Activated CD8-positive, alpha-beta T cell treated with anti-CD3 and anti-CD28 coated beads, Interleukin-2, amount 10 ng/mL, durations not matched to agents 7 days and 5 days (primary cell): ENCODE measurements at places on chromosomes 6 and 20. TPM values are rescaled to one million over a fixed set of nuclear protein-coding genes. Genes with fewer than 3 reads are reported as not detected.

DEFB121 gene
- not detected for total RNA-seq

SRMS gene
- total RNA-seq = not detected

ZSCAN23 gene
- 0.83 TPM for total RNA-seq

LYRM4 gene
- total RNA-seq = 29.8 TPM

CDSN gene
- total RNA-seq = not detected

DNA sequence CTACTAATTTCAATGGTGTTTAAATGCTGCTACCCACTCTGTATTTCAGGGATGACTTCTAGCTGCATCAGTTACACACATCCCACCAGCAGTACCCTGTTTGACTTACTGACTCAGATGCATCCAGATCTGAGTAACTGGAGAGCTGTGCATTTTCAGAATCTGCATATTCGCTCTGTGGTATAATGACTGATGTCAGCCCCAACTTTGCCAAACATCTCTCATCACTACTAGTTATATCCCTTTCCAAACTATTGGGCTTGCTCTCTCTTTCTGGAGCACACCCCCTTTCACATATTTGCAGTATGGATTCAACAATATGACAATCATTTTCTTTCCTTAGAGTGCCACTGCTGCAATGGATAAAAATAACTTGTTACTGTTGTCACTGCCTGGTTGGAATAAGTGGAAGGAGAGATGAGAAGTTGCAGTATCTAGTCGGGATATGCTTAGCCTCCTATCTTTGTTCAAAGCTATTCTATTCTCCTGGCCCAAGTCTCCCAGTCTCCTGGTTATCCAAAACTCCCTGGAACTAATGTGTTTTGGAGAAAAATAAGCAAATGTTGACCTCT lies 3.3 kb upstream of the RSPO3 start:
- H3K4me3 ChIP-seq = no peak overlapping the region
- no peaks in the 10 kb centered on the region for H3K36me3 ChIP-seq
- no peak overlapping the region for H3K27ac ChIP-seq
- peaks cover 55% of the 10 kb centered on the region for H3K27me3 ChIP-seq
- peaks cover 14% of the 10 kb centered on the region for H3K4me1 ChIP-seq
- no peak for DNase-seq

- no peak overlapping the region for H3K4me3 ChIP-seq
- H3K36me3 ChIP-seq = no peaks in the 10 kb centered on the region
- H3K4me1 ChIP-seq = no peaks in the 10 kb centered on the region
- no peak for DNase-seq
- H3K27ac ChIP-seq = no peak overlapping the region
Observed at GRCh38 chr6:48098923-48099322, 12.1 kb downstream of the PTCHD4 start.

GRCh38 chr6:37516920-37517405 lies 17.3 kb upstream of the CCDC167 start:
- peaks cover 81% of the 10 kb centered on the region for H3K4me1 ChIP-seq
- no peaks in the 10 kb centered on the region for H3K27me3 ChIP-seq
- peak; percentile 37 for DNase-seq
- H3K27ac ChIP-seq = peak overlapping the region; percentile 98
- H3K36me3 ChIP-seq = peaks cover 6% of the 10 kb centered on the region

DNA sequence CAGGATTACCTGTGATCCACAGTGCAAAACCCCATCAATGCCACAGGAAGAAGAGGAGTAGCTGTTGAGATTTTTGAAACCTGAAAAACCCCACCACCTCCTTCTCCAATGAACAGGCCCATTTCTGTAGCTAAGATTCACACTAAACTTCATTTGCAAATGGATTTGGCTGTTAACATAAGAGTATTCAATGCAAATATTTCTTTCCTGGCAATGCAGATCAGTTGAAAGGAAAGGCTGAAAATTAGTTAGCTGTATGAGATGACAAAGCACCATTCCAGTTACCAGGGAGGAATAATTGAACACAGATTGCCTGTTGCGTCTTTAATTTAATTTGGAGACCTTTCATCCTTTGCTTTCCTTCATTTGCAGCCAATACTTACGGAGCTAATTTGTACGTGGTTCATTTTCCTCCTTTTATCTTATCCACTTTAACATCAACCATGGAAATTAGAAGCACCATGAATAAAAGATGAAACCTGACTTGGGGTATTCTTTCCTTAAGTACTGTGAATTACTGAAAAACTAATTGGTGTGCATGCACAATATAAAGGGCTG lies 4.2 kb downstream of the B3GAT2 start:
- no peak for DNase-seq
- H3K4me1 ChIP-seq = peaks cover 15% of the 10 kb centered on the region
- H3K4me3 ChIP-seq = no peak overlapping the region
- peaks cover 52% of the 10 kb centered on the region for H3K27me3 ChIP-seq
- no peak overlapping the region for H3K27ac ChIP-seq

- no peaks in the 10 kb centered on the region for H3K27me3 ChIP-seq
- H3K36me3 ChIP-seq = no peaks in the 10 kb centered on the region
- no peak overlapping the region for H3K4me3 ChIP-seq
- no peak overlapping the region for H3K27ac ChIP-seq
- no peak for DNase-seq
Observed at GRCh38 chr20:18728165-18728869, 85.3 kb upstream of the SCP2D1 start.

DNA sequence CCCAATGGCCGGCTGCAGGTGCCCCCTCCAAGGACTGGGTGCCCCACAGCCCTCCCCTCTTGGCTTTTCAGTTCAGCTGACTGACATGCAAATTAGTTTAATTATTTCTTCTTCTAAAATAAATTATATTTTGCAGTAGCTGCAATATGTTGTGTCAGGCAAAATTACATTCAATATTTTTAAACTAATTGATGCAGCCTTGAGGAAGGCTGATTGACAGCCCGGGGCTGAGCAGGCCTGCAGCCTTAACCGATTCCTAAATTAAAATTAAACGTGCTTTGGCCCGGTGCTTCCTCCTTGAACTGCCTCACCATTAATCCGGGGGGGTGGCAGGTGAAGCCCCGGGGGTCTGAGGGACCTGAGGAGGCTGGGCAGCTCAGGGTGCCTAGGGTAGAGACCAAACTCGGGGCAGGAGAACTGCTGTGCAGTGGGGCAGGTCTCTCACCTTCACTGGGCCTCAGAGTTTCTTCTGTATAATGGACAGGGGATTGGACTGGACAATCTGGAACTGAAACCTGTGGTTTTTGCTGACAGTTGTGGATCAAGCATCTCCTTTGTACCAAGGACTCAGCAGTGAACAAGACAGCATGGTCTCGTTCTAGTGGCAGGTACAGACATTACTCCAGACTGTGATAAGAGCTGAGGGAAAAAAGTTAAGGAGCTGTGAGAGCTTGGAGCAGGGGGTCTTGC lies 72.5 kb downstream of the CD40 start:
- H3K27me3 ChIP-seq = no peaks in the 10 kb centered on the region
- no peak for DNase-seq
- H3K36me3 ChIP-seq = no peaks in the 10 kb centered on the region
- no peaks in the 10 kb centered on the region for H3K4me1 ChIP-seq

GRCh38 chr6:35613762-35614161 lies 75.0 kb downstream of the FKBP5 start:
- DNase-seq = no peak
- no peak overlapping the region for H3K4me3 ChIP-seq
- peaks cover 71% of the 10 kb centered on the region for H3K36me3 ChIP-seq

DNA sequence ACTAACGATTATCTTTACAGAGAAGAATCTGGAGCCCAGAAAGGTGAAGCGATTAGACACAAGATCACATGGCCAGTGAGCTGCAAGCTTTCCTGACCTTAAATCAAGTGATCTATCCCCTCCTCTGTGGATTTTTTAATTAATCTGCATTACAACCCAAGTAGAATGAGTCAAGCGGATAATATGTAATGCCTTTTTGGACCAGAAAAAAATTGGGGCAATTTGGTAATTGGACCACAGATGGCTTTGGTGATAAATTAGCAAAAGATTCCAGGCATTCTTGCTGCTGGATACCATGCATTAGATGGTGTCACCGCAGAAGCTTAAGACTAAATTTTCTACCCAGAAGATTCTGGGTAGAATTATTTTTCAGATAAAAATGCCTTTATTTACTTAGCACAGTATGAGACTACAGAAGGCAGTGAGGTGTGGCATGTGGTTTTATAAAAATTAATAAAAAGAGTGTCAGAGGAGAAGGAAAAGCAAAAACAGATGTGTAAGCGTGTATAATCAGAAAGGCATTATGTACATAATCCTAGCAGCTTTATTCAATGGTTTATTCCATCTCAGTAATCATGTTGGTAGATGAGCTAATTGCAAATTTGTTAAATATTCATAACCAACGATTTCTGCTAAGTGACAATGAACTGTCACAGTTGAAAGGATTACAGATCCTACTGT lies 53.9 kb upstream of the PCSK2 start:
- H3K36me3 ChIP-seq = no peaks in the 10 kb centered on the region
- H3K27me3 ChIP-seq = no peaks in the 10 kb centered on the region
- no peak for DNase-seq

DNA sequence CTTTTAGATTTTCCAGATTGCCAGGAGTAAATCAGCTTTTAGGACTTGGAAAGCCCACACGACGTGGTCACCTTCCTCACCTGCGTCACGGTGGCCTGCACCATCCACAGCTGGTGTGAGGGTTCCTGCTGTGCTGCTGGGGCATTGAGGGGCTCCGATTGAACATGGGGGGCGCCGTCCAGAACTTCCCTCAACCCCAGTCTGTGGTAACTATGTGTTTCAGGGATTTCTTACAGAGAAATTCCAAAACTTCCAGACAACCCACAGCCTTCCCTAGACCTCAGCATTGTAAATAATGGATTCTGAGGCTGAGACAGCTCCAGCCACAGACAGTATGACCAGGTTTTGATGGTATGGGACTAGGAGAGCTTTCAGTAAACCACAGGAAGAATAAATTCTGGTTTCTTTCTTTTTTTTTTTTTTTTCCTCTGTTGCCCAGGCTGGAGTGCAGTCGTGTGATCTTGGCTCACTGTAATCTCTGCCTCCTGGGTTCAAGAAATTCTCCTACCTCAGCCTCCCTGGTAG lies 46.7 kb upstream of the IRF4 start:
- no peak for DNase-seq
- no peaks in the 10 kb centered on the region for H3K27me3 ChIP-seq
- H3K4me1 ChIP-seq = peaks cover 52% of the 10 kb centered on the region
- no peak overlapping the region for H3K4me3 ChIP-seq
- H3K27ac ChIP-seq = no peak overlapping the region
- H3K36me3 ChIP-seq = peaks cover 24% of the 10 kb centered on the region

DNA sequence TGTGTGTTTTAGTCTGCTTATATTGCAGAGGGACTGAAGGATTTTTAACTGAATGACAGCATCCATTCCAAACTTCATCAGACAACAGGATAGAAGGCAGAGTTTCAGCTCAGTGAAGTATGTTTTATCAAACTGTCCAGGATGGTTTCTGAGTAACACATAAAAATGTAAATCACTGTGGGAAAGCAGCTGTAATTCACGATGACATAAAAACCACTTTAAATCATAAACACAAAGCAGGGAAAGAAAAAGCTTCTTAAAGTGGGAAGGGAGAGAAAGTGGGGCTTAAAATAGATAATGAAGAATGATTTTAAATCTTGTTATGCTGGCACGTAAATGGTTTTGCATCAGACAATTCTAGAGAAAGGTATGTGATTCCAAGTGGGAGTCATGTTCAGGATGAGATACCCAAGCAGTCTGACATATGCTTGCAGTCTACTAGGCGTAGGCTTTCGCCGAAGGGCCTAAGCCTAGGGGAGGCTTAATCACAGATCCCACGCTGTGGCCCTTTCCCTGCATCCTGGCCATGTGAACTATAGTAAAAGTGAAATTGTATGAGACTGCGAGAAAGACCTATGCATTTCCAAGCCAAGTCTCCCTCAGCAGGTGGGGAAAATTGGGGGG lies 610.6 kb downstream of the PRKN start:
- H3K27me3 ChIP-seq = no peaks in the 10 kb centered on the region
- H3K27ac ChIP-seq = no peak overlapping the region
- H3K36me3 ChIP-seq = no peaks in the 10 kb centered on the region
- DNase-seq = no peak
- H3K4me3 ChIP-seq = no peak overlapping the region

GRCh38 chr6:46933751-46934150 lies 12.0 kb upstream of the ADGRF5 start:
- H3K27me3 ChIP-seq = no peaks in the 10 kb centered on the region
- H3K27ac ChIP-seq = no peak overlapping the region
- no peak overlapping the region for H3K4me3 ChIP-seq
- H3K4me1 ChIP-seq = no peaks in the 10 kb centered on the region
- DNase-seq = no peak

DNA sequence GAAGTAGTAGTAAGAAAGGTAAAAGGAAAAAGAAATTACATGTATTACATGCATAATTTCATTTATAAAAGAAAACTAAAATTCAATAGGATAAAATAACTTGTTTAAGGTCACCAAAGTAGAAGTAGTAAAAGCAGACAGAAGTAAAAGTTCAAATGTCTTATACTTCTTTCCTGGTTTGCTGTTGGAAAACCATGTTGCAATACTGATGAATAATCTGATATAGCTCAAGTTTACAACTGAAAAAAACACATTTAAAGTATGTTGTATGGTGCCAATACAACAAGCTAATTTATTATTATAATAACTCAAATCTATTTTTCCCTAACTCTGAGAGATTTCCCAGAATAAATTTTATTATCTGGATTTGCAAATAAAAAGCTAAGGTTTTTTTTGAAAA lies 78.3 kb downstream of the PHIP start:
- H3K4me3 ChIP-seq = no peak overlapping the region
- peaks cover 64% of the 10 kb centered on the region for H3K36me3 ChIP-seq
- DNase-seq = no peak
- no peaks in the 10 kb centered on the region for H3K4me1 ChIP-seq
- no peaks in the 10 kb centered on the region for H3K27me3 ChIP-seq

DNA sequence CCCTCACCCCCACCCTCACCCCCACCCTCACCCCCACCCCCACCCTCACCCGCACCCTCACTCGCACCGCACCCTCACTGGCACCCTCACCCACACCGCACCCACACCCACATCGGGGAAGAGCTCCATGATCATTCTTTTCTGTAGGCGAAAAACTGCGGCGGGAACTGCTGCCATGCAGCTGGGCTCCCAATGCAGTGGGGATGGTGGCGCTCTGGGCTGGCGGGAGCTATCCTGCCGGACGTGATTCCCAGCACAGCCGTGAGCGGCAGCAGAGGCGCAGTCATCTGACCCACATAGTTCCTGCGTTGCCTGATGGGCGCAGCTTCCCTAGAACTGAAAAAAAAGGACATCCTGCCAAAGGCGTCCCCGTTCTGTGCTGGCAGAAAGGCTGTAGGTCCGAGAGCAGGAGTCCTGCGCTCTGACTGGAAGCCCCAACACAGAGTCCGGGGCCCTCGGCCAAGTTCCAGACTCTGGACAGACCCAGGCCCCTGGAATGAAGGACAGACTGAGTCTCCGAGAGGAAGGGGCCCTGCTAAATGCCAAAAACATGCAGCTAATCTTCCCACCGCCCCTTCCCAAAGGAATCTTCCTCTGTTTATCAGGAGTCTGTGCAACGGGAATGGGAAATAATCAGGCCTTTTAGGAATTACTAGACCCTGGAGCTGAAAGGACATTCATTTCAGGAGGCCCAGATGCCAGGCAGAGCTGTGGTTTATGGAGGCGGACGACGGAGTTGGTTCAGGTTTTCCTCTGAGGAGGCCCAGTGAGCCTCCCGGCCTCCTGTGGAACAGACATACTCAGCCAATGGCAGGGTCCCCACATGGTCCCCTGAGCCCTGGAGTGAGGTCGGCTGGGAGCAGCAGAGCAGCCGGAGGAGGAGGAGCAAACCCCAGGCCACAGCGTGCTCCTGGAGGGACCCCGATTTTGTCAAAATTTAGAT lies 14.1 kb upstream of the TCFL5 start:
- DNase-seq = no peak
- H3K4me3 ChIP-seq = peak overlapping the region; percentile 29
- peaks cover 33% of the 10 kb centered on the region for H3K4me1 ChIP-seq
- peaks cover 2% of the 10 kb centered on the region for H3K36me3 ChIP-seq

GRCh38 chr20:58306421-58307261 lies 2.9 kb upstream of the RAB22A start:
- DNase-seq = peak; percentile 62
- H3K27ac ChIP-seq = peak overlapping the region; percentile 78
- H3K4me1 ChIP-seq = peaks cover 49% of the 10 kb centered on the region
- H3K4me3 ChIP-seq = peak overlapping the region; percentile 61
- no peaks in the 10 kb centered on the region for H3K27me3 ChIP-seq
